ENCODE measurements at places on chromosomes 12 and 14.

GRCh38 chr12:48084066-48084465 is 21.8 kb downstream of the SENP1 start:
- DNase-seq: no peak

- no peak for DNase-seq
Observed at GRCh38 chr12:1517007-1517406, 77.4 kb downstream of the FBXL14 start.

- DNase-seq: no peak
Observed at GRCh38 chr12:32765906-32766305, 10.2 kb upstream of the YARS2 start.

DNA sequence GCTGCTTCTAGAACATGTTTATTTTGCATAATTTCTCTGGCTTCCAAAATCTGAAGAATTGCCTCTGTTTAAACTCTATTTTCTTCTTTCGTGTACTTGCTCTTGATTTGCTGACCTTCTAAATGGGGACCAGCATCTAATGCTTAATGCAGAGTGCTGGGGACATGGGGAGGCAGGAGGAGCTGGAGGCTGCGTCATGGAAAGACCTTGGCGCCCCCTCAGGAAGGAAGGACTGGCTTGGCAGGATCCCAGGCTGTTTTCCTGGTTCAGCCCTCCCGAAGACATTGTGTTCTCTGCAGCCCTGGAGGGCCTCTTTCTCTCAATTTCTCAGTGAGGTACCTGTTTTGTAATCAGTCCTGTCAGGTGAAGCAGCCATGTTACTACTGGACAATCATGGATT is 5.5 kb downstream of the PRKCH start:
- no peak for DNase-seq

GRCh38 chr12:70260646-70261045 is 17.4 kb downstream of the CNOT2 start:
- no peak for DNase-seq

DNA sequence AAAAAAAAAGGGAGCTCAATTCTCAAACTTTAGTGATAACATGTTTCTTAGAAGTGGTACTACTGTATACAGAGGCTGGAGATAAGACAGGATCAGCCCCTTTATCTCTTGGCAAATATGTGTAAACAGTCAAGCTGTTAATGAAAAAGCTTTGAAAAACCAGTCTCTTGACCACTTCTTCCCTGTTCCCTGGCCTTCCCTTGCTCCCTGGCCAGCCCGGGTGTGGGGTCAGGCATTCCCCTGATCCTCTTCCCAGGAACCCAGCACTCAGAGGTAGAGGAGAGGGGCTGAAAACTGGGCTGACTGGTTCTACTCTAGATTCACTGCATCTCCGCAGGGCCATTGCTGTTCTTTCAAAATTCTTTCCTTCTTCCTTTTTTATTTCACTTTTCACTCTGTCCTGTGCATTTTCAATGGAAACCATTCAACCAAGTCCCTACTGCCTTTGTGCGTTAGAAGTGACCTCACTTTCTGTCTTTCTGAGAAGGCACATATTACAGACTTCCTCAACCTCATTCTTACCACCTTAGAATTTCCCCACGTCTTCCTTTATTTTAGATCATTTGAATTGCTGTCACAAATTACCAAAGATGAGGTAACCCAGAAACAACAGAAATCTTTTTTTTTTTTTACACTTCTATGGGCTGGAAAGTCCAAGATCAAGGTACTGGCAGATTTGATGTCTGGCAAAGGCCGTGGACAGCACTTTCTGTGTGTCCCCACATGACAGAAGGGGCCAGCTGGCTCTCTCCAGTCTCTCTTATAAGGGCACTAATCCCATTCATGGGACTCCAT is 5.7 kb downstream of the GNG2 start:
- DNase-seq: no peak

DNA sequence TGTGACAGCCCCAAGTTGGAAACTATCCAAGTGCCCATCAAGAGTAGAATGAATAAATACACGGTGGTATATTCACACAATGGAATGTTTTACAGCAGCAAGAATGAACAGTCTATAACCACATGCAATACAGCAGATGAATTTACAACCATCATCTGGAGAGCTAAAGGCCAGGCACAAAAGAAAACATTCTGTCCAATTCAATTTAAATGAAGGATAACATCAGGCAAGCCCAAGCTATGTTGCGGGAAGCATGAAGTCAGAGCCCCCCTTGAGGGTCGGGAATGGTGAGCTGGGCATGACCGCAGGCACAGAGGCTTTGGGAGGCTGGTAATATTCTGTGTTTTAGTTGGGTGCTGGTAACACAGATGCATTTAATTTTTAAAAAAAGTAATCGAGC is 76.0 kb downstream of the SYNE3 start:
- DNase-seq: no peak
